ENCODE measurements at places on chromosomes 1 and 21. TPM values are rescaled to one million over a fixed set of nuclear protein-coding genes. Genes with fewer than 3 reads are reported as not detected.

- DNase-seq: no peak
These were observed 1.4 kb downstream of the ORC1 start for GRCh38 chr1:52402860-52403240.

The EFNA1 gene
- total RNA-seq: 29.2 TPM

DNA sequence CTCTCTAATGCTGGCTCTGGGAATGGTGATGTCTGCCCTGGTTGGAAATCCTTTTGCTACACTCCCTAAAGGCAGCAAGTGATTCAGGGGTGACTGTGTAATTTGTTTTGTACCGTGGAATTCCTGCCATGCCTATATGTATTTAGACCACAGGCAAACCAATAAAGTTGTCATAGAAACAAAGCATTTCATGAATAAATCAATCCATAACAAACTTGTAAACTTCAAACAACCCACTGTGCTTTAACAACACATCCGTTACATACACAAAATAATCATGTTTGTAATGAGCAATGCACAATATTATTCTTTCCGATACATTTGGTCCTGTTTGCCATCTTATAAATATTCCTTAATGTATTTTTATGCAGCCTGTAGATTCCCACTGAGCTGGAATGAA, 330.3 kb upstream of the SNX7 start:
- DNase-seq: no peak

The SPATA46 gene
- total RNA-seq: not detected

The LYPD8 gene
- not detected for total RNA-seq

- no peak for DNase-seq
These were observed 403.4 kb upstream of the BRINP3 start for GRCh38 chr1:190881064-190881463.

The SYT2 gene
- total RNA-seq: not detected

DNA sequence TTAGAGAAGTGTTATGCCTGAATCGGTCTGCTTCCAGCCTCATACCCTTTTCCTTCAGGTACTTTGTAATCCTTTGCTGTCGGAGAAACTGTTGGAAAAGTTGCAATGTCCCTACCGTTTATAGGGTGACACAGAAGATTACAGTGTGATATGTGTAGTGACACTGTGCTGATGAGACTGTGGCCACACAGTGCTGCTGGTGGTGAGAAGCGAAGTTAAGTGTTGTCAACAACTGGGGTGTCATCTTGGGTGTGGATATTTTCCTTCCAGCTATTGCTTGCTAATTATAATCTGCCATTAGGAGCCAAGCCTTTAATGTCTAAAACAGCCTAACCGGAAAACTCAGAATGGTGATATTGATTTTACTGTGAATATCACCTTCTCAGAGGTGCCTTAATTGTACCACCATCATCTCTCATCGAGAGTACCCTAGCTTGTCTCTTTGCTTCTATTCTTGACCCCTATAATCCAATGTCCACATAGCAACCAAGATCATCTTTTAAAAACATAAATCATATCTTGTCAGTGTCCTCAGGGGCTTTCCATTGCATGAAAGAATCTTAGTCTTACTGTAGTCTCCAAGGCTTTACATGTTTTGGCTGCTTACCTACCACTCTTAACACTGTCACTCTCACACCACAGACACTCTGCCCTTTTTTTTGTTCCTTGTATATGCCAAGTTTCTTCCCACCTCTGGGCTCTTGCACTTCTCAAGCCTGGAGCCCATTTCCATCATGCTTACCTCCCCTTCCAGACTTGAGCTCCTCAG, 89.4 kb upstream of the PGD start:
- no peak for DNase-seq

GRCh38 chr21:32966120-32966519, 59.6 kb upstream of the OLIG2 start:
- DNase-seq: no peak

- DNase-seq: no peak
These were observed 6.0 kb upstream of the CITED4 start for GRCh38 chr1:40868051-40868723.
